ENCODE measurements at places on chromosomes 7 and 10. TPM values are rescaled to one million over a fixed set of nuclear protein-coding genes. Genes with fewer than 3 reads are reported as not detected.

The CDC14C gene
- not detected for polyA plus RNA-seq

The EVX1 gene
- not detected for polyA plus RNA-seq

The DPY19L1 gene
- polyA plus RNA-seq = 4.6 TPM

The AKR1E2 gene
- 1.1 TPM for polyA plus RNA-seq

The ERVW-1 gene
- polyA plus RNA-seq = not detected

The OR2A12 gene
- polyA plus RNA-seq = not detected
